PC-3 (cell line): ENCODE measurements at places on chromosomes 3 and 15.

DNA sequence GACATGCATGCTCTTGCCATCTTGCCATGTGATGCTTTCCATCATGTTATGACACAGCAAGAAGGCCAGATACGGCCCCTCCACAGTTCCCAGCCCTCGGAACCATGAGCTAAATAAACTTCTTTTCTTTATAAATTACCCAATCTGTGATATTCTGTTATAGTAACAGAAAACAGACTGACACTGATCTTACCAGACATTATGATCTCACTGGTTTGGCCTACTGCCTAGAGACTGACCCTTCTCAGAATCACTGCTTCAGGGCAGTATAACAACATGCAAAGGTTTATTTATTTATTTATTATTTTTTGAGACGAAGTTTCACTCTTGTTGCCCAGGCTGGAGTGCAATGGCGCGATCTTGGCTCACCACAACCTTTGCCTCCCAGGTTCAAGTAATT lies 14.0 kb downstream of the ZNF619 start:
- H3K4me3 ChIP-seq = no peak overlapping the region
- no peaks in the 10 kb centered on the region for H3K4me1 ChIP-seq
- DNase-seq = no peak
- H3K36me3 ChIP-seq = peaks cover 23% of the 10 kb centered on the region
- H3K27ac ChIP-seq = no peak overlapping the region

GRCh38 chr3:192260116-192261010 lies 467.0 kb downstream of the FGF12 start:
- no peaks in the 10 kb centered on the region for H3K36me3 ChIP-seq
- no peaks in the 10 kb centered on the region for H3K4me1 ChIP-seq

- H3K4me1 ChIP-seq = peaks cover 15% of the 10 kb centered on the region
- peak overlapping the region; percentile 77; the same call in 1 of the 2 replicates for H3K4me3 ChIP-seq
- H3K27ac ChIP-seq = no peak overlapping the region
- no peak for DNase-seq
- no peaks in the 10 kb centered on the region for H3K36me3 ChIP-seq
Observed at GRCh38 chr3:42012383-42012934, 50.6 kb upstream of the ULK4 start.

- H3K27ac ChIP-seq = no peak overlapping the region
- H3K4me1 ChIP-seq = no peaks in the 10 kb centered on the region
- H3K4me3 ChIP-seq = no peak overlapping the region
- H3K36me3 ChIP-seq = no peaks in the 10 kb centered on the region
- H3K27me3 ChIP-seq = no peaks in the 10 kb centered on the region
Observed at GRCh38 chr15:78645009-78645408, 4.0 kb upstream of the CHRNB4 start.

DNA sequence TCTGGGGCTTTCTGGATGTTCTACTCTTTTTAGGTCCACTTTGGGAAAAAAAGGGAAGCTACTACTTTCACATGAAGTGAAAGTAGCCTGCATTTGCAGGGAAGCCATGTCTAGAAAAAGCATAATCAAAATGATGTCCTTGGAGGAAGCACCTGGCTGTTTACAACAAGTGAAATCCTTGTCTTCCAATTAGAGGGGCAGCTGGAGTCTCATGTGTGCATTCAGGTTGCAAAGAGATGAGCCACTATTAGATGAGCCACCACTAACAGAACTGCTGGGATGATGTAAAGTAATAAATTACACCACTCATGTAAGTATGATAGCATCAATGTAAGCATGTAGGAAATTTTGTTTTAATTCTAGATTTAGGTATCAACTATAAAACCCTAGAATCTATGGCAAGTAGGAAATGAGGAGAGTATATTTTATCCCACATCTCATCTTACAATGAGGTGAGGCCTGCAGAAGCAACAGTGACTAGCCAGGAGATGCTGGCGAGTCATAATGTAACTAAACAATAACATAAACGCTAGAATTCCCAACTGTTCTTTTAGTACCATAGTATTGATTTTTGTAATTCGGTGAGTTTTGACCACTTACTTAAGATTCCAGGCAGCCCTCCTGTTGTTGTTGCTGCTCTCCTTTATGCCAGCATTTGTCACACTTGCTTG lies 75.9 kb downstream of the TMEM108 start:
- no peak for DNase-seq
- H3K4me1 ChIP-seq = no peaks in the 10 kb centered on the region
- H3K27me3 ChIP-seq = no peaks in the 10 kb centered on the region; the same call in 1 of the 2 replicates
- no peak overlapping the region for H3K4me3 ChIP-seq

GRCh38 chr3:42451546-42452230 lies 41.3 kb upstream of the LYZL4 start:
- no peaks in the 10 kb centered on the region for H3K27me3 ChIP-seq
- H3K4me1 ChIP-seq = no peaks in the 10 kb centered on the region
- H3K4me3 ChIP-seq = no peak overlapping the region
- H3K27ac ChIP-seq = no peak overlapping the region

- DNase-seq = no peak
- no peak overlapping the region for H3K27ac ChIP-seq
- H3K4me1 ChIP-seq = no peaks in the 10 kb centered on the region
- no peak overlapping the region for H3K4me3 ChIP-seq
Observed at GRCh38 chr3:72560846-72561675, 287.2 kb downstream of the SHQ1 start.

- 0 out of 2 replicates have a peak, but pooled peaks cover 4% of the 10 kb centered on the region for H3K4me1 ChIP-seq
- no peak for DNase-seq
- no peak overlapping the region for H3K27ac ChIP-seq
Observed at GRCh38 chr3:36777424-36778218, 13.3 kb upstream of the DCLK3 start.

- no peak overlapping the region for H3K4me3 ChIP-seq
- H3K27ac ChIP-seq = no peak overlapping the region
- no peaks in the 10 kb centered on the region for H3K27me3 ChIP-seq
Observed at GRCh38 chr3:175065497-175065896, 206.4 kb downstream of the NAALADL2 start.

DNA sequence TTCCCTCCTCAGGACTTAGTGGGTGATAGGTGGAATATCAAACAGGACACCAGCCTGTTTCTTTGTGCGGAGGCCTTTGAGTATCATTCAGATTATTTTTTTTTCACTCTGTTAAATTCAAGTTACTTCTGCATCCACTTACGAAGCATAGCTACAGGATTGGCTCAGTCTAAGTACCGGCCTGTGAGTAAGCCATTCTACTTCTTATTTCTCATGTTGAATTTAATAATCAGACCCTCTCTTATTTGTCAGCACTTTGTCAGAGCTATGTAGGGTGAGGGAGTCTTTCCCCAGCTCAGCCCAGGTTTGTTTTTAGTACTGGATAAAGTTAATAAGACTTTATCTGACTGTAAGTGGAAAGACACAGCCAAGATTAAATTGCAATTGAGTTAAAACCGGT lies 54.7 kb downstream of the ITPR1 start:
- H3K27me3 ChIP-seq = no peaks in the 10 kb centered on the region
- no peak overlapping the region for H3K27ac ChIP-seq
- H3K4me1 ChIP-seq = no peaks in the 10 kb centered on the region
- H3K4me3 ChIP-seq = no peak overlapping the region

DNA sequence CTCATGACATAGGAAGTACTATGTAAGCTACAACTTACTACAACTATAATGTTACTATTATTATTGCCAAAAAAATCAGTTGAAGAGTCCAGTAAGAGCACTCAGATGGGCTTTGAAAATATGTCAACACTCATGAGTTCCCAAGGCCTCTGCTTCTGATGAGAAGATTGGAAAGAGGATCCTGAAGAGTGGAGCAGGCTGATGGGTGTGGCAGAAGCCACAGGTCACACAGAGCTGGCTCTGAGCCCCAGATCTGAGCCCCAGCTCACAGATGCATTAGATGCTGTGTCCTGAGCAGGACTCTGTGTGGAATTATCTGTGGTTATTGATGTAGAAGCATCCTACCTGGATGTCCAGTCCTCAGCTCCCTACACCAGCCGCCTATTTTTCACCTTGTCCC lies 65.6 kb downstream of the SPSB4 start:
- no peaks in the 10 kb centered on the region; the same call in 1 of the 2 replicates for H3K36me3 ChIP-seq
- no peak overlapping the region for H3K4me3 ChIP-seq
- no peaks in the 10 kb centered on the region for H3K4me1 ChIP-seq
- DNase-seq = no peak
- no peaks in the 10 kb centered on the region for H3K27me3 ChIP-seq
- H3K27ac ChIP-seq = no peak overlapping the region

GRCh38 chr15:48096355-48096786 lies 24.4 kb upstream of the SLC24A5 start:
- no peaks in the 10 kb centered on the region for H3K36me3 ChIP-seq
- no peak overlapping the region for H3K27ac ChIP-seq
- peaks cover 17% of the 10 kb centered on the region for H3K27me3 ChIP-seq
- H3K4me1 ChIP-seq = no peaks in the 10 kb centered on the region
- DNase-seq = no peak

DNA sequence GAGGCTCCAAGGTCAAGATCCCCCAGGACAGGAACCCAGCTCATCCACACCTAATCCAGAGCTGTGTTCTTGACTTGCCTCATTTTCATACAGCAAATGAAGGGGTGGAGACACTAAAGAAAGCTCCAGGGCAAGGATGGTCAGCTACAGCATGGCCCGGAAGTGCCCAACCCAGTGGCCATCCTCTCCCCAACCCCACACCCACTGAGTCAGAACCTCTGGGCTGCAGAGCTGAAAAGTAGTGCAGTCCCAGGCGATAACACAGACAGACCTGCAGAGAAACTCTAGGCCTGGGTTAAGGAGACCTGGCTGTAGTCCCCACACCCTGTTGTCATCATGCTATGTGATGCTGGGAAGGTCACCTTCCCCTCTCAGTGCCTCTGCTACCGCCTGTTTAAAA lies 85.3 kb downstream of the SEMA5B start:
- H3K27ac ChIP-seq = no peak overlapping the region
- no peak overlapping the region for H3K4me3 ChIP-seq
- DNase-seq = peak; percentile 30

DNA sequence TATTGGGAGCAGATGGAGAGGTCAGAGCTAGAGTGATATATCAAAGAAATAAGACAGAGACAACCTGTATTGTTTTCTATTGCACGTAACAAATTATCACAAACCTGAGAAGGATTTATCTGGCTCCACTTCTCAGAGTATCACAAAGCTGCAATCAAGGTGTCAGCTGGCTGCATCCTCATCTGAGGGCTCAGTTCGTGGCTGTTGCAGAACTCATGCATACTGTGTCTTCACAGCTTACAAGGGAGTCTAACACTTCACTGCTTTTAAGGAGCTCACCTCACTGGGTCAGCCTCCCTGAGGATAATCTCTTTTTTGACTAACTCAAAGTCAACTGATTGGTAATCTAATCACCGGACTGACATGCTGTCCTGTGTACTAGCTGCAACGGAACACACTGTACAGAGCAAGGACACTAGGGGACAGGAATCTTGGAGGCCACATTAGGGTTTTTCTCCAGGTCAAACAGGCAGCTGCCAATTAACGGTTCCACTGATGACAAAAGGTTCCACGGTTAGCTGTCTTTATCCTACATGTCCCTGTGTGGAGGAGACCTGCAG lies 1006.8 kb upstream of the SEMA6D start:
- no peak overlapping the region for H3K27ac ChIP-seq
- H3K4me1 ChIP-seq = no peaks in the 10 kb centered on the region
- H3K36me3 ChIP-seq = no peaks in the 10 kb centered on the region
- H3K27me3 ChIP-seq = no peaks in the 10 kb centered on the region
- DNase-seq = no peak

- H3K27ac ChIP-seq = no peak overlapping the region
- DNase-seq = no peak
- H3K4me3 ChIP-seq = no peak overlapping the region
- no peaks in the 10 kb centered on the region for H3K4me1 ChIP-seq
Observed at GRCh38 chr3:105559856-105560255, 193.1 kb downstream of the ALCAM start.

DNA sequence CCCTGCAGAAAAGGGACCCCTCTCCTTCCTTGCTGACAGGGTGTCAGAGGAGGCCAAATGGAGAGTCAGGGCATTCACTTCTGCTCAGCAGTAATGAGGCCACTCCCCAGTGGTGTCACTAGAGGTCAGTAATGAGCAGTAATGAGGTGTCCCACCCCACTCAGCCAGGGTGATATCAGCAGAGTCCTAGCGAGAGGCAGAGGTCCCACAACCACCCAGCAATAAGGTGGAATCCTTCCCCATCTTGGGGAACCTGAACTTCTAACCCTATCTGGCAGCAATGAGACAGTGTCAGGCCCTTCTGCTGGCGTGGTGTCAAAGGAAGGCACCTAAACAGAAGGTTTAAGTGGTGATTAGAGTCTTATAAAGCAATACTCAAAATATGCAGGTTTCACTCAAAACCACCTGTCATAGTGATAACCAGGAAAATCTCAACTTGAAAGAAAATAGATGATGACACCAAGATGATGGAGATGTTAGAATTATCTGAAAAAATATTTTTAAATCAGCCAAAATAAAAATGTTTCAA lies 12.9 kb downstream of the OCA2 start:
- peak; percentile 70 for DNase-seq
- no peaks in the 10 kb centered on the region for H3K36me3 ChIP-seq
- H3K4me3 ChIP-seq = no peak overlapping the region

GRCh38 chr15:41930221-41930866 lies 36.5 kb upstream of the SPTBN5 start:
- H3K27ac ChIP-seq = peak overlapping the region; percentile 97
- peaks cover 8% of the 10 kb centered on the region for H3K36me3 ChIP-seq
- peaks cover 93% of the 10 kb centered on the region for H3K4me1 ChIP-seq
- DNase-seq = peak; percentile 98

DNA sequence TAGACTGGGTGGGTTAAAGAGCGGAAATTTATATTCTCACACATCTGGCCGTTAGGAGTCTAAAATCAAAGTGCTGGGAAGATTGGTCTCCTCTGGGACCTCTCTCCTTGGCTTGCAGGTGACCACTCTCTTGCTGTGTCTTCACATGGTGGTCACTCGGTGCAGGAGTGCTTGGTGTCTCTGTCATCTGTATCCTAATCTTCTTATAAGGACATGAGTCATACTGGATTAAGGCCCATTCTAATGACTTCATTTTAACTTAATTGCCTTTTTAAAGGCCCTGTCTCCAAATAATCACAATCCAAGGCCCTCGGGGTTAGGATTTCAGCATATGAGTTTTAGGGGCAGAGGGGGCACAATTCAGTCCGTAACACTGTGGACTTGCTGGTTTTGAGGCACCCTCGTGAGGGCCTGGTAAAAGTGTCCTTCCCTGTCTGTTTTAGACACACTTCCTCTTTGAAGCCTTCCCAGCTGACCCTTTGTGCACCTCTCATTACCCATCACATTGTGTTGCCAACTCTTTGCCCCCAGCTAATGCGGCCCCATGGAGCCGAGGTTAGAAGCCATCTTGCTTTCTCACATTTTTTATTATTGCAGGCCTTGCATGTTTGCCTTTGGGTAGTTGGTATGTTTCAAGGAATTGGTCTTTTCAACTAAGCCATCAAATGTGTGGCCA lies 3.2 kb downstream of the XYLB start:
- no peak overlapping the region for H3K27ac ChIP-seq
- H3K27me3 ChIP-seq = no peaks in the 10 kb centered on the region
- no peak overlapping the region for H3K4me3 ChIP-seq
- DNase-seq = peak; percentile 44
- peaks cover 39% of the 10 kb centered on the region for H3K4me1 ChIP-seq

DNA sequence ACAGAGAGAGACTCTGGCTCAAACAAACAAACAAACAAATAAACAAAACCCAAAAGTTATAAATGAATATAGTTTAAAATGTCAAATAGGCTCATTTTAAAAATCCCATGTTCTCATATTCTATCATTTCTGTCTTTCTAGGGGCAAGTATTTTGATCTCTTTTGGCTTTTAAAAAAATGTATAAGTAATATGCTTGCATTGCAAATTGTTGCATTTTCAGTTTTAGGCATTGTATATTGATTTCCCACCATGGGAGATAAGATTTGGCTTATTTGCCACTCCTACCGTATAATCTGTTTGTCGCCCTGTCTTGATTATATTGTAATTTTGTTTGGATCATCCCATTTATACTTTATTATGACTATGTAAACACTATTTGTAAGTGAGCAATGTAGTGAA lies 70.6 kb downstream of the PIAS1 start:
- H3K36me3 ChIP-seq = no peaks in the 10 kb centered on the region
- DNase-seq = no peak
- H3K27ac ChIP-seq = no peak overlapping the region
- H3K4me1 ChIP-seq = no peaks in the 10 kb centered on the region
- H3K4me3 ChIP-seq = no peak overlapping the region
- no peaks in the 10 kb centered on the region for H3K27me3 ChIP-seq
